ENCODE measurements at places on chromosomes 13 and 19.

GRCh38 chr19:49020931-49021895, 2.9 kb downstream of the CGB3 start:
- no peak for DNase-seq

- DNase-seq, result no peak
These were observed 1422.1 kb downstream of the PCDH9 start for GRCh38 chr13:65808061-65808460.

- DNase-seq, result no peak
These were observed 4.7 kb upstream of the CNFN start for GRCh38 chr19:42394751-42395150.

DNA sequence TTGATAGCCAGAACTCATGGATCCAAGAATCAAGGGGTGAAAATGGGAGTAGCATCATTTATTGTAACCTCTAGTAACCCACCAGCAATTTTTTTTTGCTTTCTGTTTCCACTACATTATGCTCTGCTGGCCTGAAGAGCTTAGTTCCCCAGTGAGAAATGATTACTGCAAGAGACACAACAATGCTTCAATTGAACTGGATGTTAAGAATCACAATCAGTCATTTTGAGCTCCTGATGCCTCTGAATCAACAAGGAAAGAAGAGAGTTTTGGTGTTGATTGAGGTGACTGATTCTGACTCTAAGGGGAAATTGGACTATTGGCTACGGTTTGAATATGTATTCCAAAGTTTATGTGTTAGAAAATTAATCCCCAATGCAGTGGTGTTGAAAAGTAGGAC, 1084.4 kb downstream of the SLITRK1 start:
- no peak for DNase-seq
